Right hindlimb (tissue), 1 donor: ENCODE measurements at places on chromosomes 16 and 17.

- DNase-seq: no peak
These were observed 36.0 kb downstream of the ARHGAP23 start for GRCh38 chr17:38464251-38464722.

DNA sequence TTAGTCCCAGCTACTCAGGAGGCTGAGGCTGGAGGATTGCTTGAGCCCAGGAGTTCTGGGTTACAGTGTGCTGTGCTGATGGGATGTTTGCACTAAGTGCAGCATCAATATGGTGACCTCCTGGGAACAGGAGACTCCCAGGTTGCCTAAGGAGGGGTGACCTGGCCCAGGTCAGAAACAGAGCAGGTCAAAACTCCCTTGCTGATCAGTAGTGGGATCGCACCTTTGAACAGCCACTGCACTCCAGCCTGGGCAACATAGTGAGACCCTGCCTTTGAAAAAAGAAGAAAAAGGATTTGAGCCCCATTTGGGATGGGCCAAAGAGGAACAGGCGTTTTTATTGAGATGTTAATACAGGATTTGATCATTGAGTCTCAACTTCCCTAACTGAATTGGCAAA, 30.6 kb downstream of the CLUH start:
- DNase-seq: no peak

- DNase-seq: no peak
These were observed 44.7 kb upstream of the HS3ST3A1 start for GRCh38 chr17:13646411-13646810.

- DNase-seq: no peak
These were observed 9.5 kb upstream of the DHRS13 start for GRCh38 chr17:28912281-28912937.
